T-helper 17 cell (primary cell): ENCODE measurements at places on chromosomes 7 and 10.

GRCh38 chr7:2812831-2813230 lies 31.3 kb downstream of the GNA12 start:
- DNase-seq = no peak

- no peak for DNase-seq
These were observed 753.8 kb downstream of the AUTS2 start for GRCh38 chr7:70352088-70352487.

GRCh38 chr7:55061726-55062499 lies 43.1 kb downstream of the EGFR start:
- no peak for DNase-seq

DNA sequence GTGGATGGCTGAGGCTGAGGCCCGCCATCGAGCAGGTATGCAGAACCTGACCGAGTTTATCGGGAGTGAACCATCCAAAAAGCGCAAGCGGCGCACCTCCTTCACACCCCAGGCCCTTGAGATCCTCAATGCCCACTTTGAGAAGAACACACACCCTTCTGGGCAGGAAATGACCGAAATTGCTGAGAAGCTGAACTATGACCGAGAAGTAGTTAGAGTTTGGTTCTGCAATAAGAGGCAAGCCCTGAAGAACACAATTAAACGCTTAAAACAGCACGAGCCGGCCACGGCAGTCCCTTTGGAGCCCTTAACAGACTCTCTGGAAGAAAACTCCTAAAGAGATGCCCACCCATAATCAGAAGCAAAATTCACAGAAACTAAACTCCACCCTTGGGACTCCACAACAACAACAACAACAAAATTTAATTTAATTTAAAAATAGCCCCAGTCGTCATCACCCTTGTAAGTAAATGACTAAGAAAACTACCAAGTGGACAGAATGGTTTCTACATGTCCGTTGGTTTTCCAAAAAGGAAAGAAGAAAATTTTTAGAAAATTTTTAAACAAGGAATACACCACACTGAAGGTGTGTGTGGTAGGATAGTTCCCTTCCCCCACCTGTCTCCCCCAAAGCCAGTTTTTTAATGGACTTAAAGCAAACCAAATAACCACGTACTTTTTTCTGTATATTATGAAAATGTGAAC lies 101.7 kb upstream of the YAE1 start:
- DNase-seq = no peak

- DNase-seq = no peak
These were observed 75.2 kb upstream of the INHBA start for GRCh38 chr7:41777894-41778596.

GRCh38 chr7:146701166-146701565 lies 584.6 kb downstream of the CNTNAP2 start:
- no peak for DNase-seq

DNA sequence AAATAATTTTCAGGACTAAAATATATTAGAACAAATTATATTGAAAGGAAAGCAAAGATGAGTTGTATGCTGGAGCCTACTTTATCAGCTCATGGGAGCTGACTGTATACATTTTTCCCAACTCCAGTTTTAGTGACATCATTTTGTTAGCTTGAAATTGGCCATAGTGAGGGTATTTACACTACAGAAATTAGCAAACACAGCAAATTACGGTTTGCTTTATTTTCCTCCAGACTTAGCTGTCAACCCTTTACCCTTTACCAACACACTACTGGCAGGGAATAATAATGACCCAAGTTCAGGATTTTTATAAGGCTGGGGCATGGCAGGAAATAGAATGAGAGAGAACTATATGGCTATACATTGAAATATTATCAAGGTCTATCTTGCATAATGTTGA lies 120.3 kb upstream of the PRSS1 start:
- DNase-seq = no peak

- no peak for DNase-seq
These were observed 735.3 kb downstream of the SUGCT start for GRCh38 chr7:40870108-40870507.

DNA sequence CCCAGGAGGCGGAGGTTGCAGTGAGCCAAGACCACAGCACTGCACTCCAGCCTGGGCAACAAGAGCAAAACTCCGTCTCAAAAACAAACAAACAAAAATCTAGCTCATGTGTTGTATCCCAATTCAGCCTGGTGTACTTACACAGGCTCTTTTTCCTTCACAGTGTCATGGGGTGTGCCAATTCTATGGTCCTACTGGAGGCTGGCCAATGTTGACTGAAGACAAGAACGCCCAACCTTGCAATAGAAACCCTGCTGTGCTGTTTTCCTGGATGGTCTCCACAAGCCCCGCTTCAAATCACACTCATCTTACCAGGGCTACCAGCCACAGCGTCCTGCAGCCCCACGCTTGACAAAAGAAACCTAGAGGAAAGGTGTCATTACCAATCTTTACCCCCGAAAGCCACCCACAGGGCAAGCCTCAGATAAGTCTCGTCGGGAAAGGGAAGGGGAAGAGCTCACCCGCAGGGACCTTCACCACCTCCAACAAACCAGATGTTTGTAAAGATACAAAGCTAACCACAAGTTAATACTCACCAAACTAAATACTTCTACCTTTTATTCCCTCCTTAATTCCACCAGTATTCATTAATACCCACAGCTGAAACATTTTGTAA lies 64.8 kb downstream of the TNS3 start:
- no peak for DNase-seq

GRCh38 chr10:118547282-118547681 lies 48.2 kb downstream of the PRLHR start:
- no peak for DNase-seq

DNA sequence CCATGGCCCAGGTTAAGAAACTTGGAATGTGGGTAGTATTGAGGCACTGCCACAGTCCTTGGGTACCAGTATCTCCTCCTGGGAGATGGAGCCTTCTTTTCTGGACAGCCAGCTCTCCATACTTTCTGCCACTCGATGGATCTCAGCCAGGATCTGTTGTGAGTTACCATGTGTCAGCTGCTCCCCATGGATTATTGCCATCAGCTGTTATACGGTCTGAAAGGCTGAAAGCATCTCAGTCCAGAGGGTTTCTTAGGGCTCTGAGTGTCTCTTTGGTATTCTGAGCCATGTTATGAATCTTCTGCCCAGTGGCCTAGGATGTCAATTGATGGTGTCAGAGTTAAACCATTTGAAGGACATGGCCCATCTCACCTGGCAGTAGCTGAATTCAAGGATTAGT lies 197.5 kb downstream of the C7orf25 start:
- no peak for DNase-seq

DNA sequence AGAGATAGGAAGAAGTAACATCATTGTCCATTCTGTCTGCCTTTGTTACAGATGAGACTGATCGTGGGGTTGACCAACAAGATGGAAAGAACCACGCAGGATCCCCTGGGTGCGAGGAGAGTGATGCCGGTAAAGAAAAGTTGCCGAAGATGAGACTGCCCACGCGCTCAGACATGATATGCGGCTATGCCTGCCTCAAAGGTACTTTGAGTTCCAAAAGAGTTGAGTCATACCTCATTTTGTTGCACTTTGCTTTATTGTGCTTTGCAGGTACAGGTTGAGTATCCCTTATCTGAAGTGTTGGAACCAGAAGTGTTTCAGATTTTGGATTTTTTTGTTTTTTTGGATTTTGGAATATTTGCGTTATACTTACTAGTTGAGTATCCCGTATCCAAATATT lies 12.2 kb upstream of the CLCN1 start:
- no peak for DNase-seq

GRCh38 chr7:71131256-71132126 lies 453 bp upstream of the GALNT17 start:
- no peak for DNase-seq

- no peak for DNase-seq
These were observed 460.0 kb downstream of the DNAJB6 start for GRCh38 chr7:157796846-157797245.

GRCh38 chr10:103560886-103561285 lies 67.4 kb downstream of the NEURL1 start:
- no peak for DNase-seq

DNA sequence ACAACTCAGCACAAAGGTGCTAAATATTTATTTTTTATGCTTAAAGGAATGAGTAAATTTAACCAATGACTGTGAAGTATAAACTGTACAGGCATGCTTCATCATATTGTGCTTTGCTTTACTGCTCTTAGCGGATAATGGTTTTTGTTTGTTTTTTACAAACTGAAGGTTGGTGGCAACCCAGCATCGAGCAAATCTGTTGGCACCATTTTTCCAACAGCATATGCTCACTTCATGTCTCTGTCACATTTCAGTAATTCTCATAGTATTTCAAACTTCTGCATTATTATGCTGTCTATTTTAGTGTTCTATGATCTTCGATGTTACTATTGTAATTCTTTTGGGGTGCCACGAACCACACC lies 22.8 kb downstream of the BRAF start:
- no peak for DNase-seq

DNA sequence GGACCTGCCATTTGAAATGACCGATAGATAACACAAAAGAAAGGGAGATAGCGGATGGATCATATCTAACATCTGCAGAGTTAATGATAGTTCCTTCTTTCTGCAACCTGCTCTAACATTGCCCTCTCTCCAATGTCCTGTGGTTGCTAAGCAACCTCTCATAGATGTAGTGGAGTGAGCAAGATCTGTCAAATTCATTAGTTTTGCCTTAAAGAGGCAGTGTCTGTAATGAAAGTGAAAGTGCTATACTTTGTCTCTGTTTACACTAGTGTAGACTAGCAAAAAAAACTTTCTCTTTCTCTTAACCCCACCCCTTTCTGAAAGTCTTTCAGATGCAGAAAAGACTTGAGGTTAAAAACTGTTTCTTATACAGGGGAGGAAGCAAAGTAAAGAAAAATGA lies 1196.9 kb downstream of the SORCS3 start:
- no peak for DNase-seq

- no peak for DNase-seq
These were observed 22.6 kb downstream of the PNPLA8 start for GRCh38 chr7:108503112-108504026.

GRCh38 chr7:2796358-2797352 lies 47.5 kb downstream of the GNA12 start:
- DNase-seq = no peak

- no peak for DNase-seq
These were observed 101.2 kb downstream of the RPS24 start for GRCh38 chr10:78134773-78135306.

- DNase-seq = no peak
These were observed 41.5 kb upstream of the SLC39A12 start for GRCh38 chr10:17910125-17910789.

DNA sequence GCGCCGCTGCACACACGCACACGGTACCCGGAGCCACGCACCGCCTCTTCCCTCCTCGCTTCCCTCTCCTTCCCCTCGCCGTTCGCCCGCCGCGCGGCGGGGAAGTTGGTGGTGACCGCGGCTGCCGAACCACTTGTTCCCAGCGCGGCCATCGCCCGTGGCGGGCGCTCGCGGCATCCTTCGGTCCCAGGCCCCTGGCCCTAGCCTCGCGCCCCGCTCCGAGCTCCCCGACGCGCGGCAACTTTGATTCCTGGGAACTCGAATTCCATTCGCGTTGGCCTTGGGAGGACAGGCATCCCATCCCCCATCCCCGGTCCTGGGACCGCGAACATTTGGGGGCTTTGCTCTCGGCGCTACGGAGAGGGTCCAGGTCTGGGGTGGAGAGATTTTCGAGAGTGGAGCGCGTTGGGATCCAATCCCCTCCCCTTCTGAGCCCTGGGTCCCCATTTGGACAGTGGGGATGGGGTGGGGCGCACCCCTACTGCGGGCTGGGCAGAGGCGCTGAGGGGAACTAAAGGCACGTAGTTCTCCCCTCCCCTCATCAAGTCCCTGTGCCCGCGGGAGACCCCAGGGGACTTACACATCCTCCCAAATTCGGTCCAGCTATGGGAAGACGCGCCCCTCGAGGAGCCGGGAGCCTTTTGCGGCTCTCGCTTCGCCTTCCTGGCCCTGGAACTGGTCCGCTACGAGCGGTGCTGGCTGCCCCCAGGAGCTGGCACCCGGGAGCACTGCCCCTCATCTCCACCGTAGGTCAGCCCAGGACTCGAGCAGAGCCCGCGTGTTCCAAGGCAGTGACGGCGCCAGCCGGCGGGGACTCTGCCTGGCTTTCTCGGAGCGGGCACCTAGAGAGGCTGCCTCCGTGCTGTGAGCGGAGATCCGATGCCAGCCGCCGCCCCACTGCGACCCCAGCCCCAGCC lies 834 bp downstream of the CDH23 start:
- no peak for DNase-seq

DNA sequence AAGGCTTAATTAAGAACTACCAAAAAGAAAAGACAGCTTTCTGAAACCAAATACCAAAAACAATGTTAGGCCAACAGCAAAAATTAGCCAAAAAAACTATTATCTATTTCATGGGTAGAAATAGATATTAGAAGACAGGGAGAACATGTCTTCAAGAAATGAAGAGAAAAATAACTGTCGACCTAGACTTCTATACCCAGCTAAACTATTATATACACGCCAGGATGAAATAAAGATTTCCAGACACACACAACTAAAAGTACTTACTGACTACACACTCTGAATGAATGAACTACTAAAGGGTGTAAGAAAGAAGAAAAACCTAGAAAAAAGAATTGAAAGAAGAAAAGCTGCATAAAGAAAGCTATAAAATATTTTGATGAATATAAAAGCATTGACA lies 11.5 kb upstream of the CDHR3 start:
- no peak for DNase-seq

GRCh38 chr10:13978533-13979115 lies 352.1 kb downstream of the FRMD4A start:
- DNase-seq = no peak

GRCh38 chr7:39271402-39271801 lies 293.7 kb downstream of the POU6F2 start:
- DNase-seq = no peak

DNA sequence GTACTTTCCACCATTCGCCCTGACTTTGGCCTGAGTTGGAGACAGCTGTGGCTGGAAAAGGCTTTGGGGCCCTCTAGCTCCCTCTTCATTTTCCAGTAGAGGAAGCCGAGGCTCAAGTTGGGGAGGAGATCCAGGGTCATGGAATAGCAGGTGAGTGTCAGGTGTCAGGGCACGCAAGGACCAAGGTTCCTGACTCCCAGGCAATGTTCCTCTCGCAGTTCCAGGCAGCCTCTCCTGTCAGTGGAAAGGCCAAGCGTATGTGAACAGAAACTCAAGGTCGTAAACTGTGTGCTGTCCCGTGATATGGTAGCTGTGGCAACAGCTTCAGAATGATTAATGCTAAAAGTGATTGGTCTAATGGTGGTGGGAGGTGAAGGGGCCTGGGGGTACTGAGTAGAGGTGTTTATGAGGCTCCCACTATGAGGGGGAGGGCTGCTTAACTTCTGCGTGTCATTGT lies 13.2 kb downstream of the ADAMTS14 start:
- no peak for DNase-seq

- DNase-seq = no peak
These were observed 17.3 kb downstream of the GPER1 start for GRCh38 chr7:1105189-1105588.
